Inflammatory macrophage treated with lipopolysaccharide for 1 hour (primary cell): ENCODE measurements at places on chromosomes 11 and 22.
A peak's percentile ranks its signal among the peaks of the same experiment; 100 is the strongest.

GRCh38 chr11:29534836-29535235 is 482.0 kb downstream of the KCNA4 start:
- DNase-seq, result no peak

- DNase-seq, result no peak
Observed at GRCh38 chr11:122276221-122276620, 160.2 kb upstream of the BLID start.

GRCh38 chr11:126738295-126739031 is 262.1 kb downstream of the KIRREL3 start:
- DNase-seq, result no peak

DNA sequence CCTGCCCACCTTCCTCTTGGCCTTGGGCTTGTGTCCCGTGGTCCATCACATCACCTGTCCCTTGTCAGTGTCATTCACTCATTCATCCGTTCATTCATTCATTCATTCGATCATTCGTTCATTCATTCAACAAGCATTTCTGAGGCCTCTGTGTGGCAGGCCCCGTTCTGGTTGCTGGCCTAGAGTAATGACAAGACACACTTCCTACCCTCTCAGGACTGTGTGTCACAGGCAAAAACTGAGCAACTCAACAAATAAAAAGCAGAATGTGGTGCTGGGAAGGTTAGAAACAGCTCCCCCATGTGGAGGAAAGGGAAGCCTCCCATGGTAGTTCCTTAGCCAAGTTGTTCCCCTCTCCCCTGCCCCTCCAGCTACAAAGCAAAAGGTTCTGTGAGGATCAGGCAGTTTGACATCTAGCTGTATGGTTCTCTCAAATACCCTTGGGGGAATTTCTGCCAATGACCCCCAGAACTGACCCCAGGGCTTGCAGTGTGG is 1.6 kb upstream of the OMP start:
- peak; percentile 18 for DNase-seq

DNA sequence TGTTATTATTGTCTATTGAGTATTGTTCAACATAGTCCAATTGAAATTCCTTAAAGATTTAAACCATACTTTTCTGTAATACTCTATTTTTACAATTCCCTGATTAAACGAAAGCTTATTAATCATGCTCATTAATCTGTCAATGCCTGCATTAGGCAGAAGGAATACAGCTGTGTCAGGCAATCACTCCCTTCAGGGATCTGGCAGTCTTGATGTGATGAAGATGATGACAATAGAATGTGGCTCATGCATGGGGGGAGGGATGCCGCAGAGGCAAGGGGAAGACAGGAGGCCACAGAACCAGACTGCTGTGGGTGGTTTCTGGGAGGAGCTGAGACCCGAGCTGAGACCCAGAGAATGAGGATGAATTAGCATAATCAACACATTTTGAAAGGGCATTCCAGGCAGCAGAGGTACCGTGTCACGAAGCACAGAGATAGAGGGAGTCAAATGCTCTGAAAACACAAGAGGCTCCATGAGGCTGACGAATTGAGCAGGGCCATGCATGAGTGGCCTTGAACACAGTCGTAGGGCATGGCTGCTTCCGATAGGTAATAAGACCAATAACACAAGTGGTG is 1075.5 kb downstream of the OPCML start:
- no peak for DNase-seq

DNA sequence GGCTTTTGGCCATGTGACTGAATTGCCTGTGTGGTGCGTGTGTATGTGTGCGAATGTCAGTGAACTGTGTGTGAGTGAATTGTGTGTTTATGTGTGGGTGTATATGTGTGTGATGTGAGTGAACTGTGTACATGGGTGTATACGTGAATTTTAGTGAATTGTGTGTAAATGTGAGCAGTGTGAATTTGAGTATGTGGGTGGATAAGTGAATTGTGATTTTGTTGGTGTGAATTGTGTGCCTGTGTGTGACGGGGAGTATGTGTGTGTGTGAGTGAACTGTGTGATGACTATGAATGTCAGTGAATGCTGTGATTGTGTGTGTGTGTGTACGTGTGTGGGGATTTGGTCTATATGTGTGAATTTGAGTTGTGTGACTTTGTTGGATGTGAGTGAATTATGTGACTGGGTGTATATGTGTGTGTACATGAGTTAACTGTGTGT is 3.5 kb downstream of the DDTL start:
- DNase-seq, result no peak

DNA sequence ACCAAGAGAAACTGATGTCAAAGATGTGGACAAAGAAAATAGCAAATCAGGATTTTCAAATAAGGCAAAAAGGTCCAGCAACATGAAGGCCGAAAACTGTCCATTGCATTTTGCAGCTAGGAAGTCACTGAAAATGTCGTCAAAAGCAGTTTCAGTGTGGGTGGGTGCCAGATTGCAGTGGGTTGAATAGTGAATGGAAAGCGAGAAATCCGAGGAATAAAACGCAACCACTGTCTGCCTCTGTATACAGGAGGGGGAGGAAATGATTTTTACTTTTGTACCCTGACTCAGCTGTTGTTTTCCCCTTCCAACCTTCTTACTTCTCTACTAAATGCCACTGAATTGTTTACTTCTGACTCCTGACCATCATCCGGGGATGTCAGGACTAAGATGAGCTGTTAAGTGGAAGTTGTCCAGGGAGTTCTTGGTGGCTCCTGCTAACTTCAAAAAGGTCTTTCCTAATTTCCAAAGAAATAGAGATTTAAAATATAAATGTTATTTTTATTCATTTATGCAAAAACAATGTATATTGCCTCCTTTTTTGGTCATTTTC is 64.9 kb upstream of the BIRC3 start:
- DNase-seq, result no peak

- DNase-seq, result no peak
Observed at GRCh38 chr11:26227883-26228502, 103.9 kb upstream of the ANO3 start.

DNA sequence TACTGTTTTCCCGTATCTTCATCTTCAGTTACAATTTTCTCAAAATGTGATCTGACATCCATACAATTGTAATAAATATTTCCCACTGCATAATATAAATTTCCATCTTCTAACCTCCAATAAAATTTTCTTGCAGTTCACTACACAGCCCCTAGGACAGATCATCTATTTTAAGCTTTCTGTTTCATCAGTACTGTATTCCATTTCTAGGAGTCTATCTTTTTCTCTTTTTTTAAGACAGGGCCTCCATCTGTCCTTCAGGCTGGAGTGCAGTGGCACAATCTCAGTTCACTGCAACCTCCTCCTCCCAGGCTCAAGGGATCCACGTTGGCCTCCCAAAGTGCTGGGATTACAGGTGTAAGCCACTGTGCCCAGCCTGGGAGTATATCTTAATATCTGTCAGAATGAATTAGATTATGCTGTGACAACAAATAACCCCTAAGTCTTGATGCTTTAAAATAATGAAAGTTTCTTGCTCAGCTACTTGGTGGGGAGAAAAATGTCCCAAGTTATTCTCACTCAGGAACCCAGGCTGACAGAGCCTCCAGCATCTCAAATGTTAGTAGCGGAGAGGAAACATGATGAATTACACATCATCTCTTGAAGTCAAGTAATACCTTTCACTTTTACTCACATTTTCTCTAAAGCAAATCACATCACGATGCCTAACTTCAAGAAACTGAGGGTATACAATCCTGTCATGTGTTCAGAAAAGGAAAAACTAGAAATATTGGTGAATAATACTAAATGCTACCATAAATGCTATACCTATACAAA is 92.2 kb downstream of the BUD13 start:
- DNase-seq, result no peak

DNA sequence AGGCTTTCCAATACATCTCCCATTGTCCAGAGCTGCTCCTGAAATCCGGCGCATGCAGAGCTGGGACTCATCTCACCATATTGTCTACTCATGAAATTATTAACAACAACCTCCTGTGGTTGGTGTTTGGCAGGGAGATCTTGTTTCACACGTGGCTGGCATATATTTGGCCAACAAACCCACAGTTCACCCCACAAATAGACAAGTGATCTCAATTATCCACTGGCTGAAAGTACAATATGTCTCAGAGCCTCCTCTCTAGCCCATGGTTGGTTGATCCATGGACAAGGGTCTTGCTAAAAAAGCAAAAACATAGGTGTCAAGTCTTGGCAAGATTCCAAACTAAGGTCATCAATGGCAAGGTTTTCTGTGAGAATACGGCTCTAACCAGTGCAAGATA is 386.9 kb downstream of the ETS1 start:
- no peak for DNase-seq

- peak; percentile 89 for DNase-seq
Observed at GRCh38 chr11:86047275-86047991, 21.5 kb downstream of the PICALM start.

GRCh38 chr11:60764879-60765278 is 8.2 kb downstream of the MS4A15 start:
- no peak for DNase-seq

DNA sequence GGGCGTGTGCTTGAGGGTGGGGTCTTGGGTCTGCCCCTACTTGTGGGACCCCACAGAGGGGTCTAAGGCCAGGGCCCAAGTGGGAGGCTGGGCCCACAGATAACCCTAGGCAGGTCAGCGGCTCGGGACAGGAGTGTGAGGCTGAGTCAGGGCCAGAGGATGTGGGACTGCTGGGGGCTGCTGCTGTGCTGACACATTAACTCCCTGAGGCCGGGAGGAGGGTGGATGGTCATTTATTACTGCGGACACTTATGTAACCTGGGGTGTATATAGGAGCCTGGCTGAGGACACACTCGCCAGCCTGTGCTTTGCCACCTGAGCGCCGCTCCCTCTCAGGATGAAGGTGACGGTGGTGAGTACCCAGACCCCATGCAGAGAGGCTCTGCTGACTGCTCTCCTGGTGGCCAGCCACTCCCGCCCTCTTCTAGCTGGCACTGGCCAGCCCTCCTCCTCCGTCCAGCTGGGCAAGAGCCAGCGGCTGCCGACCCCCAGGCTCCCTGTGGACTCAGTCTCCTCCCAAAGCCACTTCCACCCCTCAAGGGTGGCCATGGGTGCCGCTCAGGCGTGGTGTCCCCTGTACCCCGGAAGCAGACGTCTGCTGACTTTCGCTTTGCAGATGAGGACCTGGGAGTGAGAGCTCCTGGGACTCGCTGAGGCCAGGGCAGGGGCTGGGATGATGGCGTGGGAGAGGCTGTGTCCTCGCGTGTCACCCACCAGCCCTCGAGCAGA is at the start of gene MIOX:
Gene MIOX, plus strand, starts transcription at position 299 of the 729 bp plus-strand sequence. Its CDS starts 39 bp downstream, at position 338.
- DNase-seq, result no peak

DNA sequence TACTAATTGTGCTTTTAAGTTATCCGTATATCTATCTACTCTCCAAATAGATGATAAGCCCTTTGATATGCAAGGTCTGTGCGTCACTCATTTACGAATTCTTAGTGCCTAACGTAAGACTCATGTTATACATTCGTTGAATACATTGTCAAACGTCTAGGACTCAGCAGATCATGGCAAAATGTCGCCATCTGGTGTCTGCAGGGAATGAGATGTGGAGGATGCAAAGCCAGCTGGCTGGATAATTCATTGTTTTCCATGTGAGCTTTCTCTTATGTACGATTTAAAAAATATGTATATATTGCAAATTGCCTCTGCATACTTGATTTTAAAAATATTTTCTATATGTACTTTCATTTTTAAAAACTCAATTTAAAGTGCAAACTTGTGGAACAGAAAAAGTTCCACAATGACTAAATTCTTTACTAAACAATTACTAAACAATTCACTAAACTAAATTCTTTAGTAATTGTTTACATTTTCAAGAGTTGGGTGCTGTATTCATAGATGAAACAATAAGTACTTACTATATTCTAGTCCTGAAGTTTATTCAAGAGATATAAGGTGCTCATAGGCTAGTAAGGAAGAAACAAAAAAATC is 33.8 kb downstream of the ZNF202 start:
- DNase-seq, result peak; percentile 33

GRCh38 chr11:120522736-120523135 is 11.2 kb downstream of the GRIK4 start:
- no peak for DNase-seq

- no peak for DNase-seq
Observed at GRCh38 chr11:93967258-93967657, 53.9 kb upstream of the HEPHL1 start.

GRCh38 chr11:30426781-30427180 is 103.9 kb downstream of the ARL14EP start:
- DNase-seq, result no peak

DNA sequence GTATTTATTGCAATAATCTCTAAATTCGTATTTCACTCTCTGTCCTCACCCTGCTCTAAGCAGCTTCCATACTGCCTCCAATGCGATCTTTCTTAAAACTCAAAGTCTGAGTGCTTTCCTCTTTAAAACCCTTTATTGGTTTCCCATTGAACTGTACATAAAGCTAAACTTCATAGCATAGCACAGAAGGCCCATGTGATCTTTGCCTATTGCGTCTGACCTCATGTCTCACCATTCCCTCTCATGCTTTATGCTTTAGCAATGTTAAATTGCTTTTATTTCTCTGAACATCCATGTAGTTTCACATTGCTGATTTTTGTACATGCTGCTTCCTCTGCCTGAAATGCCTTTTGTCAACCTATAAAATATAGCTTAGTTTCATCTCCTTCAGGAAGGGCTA is 28.4 kb downstream of the ZDHHC13 start:
- DNase-seq, result no peak

- DNase-seq, result no peak
Observed at GRCh38 chr11:120550007-120550406, 38.5 kb downstream of the GRIK4 start.

DNA sequence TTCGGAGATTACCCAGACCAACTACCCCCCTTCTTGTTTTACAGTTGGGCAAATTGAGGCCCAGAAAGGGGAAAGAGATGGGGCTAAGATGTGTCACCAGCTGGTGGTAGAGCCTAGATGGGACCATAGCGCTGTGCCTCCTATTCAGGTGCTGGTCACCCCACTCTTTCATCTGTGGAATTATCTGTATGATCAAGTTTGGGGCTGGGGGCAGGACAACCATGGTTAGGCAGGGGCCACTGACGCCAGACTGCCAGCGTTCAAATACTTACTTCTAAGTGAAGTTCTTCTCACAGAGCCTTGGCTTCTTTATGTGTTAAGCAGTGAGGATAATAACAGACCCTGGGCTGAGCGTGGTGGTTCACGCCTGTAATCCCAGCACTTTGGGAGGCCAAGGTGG is 55.9 kb downstream of the IGLL1 start:
- DNase-seq, result no peak

DNA sequence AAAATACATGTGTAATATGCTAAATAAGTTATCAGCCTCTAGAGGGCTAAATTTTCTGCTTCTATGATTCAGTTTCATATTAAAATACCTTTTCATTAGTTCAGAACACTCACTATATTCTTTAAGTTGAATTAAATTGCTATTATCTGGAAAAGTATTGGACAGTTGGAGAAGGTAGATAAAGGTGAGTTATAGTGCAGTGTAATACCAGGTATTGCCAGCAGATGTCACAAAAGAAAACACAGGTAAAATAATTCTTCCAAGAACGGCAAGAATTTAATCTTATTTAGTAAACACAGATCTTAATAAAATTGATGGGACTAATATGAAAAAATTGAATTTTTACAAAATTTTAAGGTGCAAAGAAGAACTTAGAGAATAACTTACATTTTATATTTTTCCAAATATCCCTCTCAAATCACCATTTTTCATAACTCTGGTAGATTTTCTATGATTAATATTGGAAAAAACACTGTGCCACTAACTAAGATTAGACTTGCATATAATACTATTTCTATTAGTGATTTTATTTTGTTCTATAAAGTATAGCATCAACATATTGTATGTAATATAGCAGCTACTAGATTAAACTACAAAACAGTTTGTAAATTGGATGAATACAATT is 1.7 kb upstream of the LRRC4C start:
- no peak for DNase-seq
